Fibroblast of gingiva (primary cell): ENCODE measurements at places on chromosomes 16 and 17.
A peak's percentile ranks its signal among the peaks of the same experiment; 100 is the strongest.

- DNase-seq, result no peak
Measured at GRCh38 chr17:2423271-2423670, 22.4 kb upstream of the MNT start.

DNA sequence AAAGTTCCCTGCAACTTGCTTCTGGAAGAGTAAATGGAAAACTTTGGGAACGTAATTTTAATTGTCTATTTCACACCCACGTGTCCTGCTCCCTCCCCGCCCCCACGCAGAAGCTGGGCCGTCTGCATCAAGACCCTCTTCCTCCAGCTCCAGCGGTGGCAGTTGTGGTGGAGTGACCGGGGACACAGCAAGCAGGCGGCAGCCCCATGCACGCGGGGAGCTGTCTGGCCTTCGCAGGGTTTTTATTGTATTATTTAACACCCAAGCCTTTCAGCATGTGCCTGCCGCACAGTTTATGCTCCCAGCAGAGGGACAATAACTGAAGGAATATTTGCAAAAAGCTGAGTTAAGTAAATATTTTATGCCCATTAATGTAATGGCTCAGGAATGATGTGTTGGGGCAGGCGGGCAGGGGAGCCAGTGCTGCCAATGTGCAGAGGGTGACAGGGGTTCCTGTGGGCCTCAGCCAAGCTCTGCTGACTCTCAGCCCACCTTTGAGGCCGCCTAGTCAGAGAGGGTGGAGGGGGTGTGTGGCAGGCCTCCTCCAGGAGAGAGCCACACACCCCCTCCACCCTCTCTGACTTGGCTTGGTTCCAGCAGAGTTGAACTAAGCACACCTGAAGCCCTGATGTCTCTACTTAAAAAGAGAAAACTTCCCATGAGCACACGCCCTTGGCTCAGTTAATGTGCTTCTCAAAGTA is 32.4 kb upstream of the ENPP7 start:
- no peak for DNase-seq

- DNase-seq, result no peak
Measured at GRCh38 chr16:70730031-70730430, 44.2 kb upstream of the MTSS2 start.

GRCh38 chr17:8598913-8599312 is 31.6 kb downstream of the MYH10 start:
- no peak for DNase-seq

- DNase-seq, result no peak
Measured at GRCh38 chr17:31880311-31880710, 21.2 kb downstream of the UTP6 start.

DNA sequence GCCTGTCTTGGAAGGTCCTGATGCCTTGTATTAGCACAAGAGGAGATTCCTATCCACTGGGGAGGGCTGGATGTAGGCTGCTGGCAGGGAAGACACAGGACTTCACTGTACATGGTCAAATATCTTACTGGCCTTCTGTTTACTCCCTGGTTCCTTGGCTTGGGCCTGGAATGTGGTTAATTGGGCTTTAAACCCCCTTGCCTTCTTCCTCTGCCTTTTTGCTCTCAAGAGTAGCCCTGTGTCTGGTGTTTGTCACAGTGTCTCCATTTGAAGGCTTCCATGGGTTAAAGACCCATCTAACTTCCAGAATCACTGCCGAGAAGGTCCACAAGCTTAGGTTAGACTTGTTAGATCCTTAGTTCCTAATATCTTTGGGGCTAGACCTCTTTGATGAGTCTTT is 7.1 kb upstream of the CHCT1 start:
- DNase-seq, result no peak

GRCh38 chr17:81566461-81567126 is 14.4 kb upstream of the FAAP100 start:
- DNase-seq, result peak; percentile 86

DNA sequence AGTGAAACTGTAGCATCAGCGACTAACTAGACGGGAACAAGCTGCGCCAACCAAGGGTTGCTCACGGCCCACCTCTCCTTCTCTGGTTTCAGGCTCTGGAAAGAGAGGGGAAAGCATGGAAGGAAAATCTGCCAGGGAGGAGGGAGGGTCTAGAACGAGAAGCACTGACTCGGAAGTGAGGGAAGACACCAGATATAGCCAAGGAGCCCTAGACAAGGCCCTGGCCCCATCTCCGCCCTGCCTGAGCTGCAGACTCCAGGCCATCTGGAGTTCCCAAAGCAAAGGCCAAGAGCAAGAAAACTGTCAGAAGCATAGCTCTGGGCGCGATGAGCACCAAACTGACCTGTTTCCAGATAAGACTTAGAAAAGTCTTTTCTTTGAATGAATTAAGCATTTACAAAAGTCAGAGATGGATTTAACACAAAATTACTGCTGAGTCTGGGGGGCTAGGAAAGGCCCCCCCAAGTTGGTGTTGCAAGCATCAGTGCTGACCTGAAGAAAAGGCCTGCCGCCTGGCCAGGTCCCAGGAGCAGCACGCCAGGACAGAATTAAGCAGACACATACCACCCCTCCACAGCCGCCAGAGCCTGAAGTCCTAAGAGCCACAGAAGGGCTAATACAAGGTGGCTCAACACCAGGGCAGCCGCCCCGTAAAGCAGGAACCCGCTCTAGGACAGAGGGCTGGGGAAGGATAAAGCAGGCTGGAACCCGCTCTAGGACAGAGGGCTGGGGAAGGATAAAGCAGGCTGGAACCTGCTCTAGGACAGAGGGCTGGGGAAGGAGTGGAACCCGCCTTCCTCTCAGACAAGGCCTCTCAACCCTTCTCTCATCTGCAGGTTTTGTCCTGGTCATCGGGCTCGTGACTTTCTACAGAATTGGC is 20.7 kb downstream of the TMEM204 start:
- no peak for DNase-seq

- DNase-seq, result no peak
Measured at GRCh38 chr16:84973776-84974523, 37.4 kb downstream of the ZDHHC7 start.

- no peak for DNase-seq
Measured at GRCh38 chr16:51407199-51407598, 256.1 kb upstream of the SALL1 start.

DNA sequence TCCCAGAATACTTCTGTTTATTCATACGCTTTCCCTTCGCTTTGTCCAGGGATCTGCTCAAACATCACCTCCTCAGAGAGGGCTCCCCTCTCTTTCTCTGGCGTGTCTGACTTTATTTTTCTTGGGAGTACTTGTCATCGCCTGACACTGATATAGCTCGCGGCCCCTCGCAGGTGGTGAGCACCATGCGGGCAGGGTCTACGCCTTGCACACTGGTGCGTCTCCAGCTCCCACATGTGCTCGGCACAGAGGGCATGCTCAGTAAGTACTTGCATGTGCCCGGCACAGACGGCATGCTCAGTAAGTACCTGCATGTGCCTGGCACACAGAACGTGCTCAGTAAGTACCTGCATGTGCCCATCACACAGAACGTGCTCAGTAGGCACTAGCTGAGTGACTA is 57.5 kb downstream of the IRF8 start:
- no peak for DNase-seq

DNA sequence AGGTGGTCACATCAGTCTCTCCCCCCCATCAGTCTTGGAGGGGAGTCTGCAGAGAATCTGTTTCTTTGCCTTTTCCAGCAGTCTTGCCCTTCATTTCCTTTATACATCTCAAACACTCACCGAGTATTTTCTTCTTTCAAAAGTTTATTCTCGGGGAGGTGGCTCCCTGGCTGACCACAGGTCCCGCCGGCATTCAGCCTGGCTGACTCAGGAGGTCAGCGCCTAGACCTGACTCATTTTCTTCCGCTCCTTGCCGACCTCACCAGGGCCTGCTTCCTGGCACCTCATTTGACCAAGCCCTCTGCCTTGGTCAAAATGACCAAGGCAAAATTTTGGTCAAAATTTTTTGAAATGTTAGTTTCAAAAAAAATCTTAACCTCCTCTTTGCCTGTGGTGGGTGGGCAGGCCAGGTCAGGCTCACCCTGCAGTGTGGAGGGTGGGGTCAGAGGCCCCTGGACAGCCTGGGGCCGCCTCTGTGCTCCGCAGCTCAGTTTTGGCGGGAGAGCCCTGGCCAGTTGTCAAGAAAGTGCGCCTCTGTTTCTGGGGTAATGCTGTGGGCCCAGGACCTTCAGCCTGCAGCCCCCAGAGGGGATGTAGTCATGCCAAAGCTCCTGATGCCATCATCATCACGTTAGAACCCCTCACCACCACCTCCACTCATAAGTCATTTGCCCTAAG is 165.6 kb downstream of the SPECC1 start:
- DNase-seq, result no peak

DNA sequence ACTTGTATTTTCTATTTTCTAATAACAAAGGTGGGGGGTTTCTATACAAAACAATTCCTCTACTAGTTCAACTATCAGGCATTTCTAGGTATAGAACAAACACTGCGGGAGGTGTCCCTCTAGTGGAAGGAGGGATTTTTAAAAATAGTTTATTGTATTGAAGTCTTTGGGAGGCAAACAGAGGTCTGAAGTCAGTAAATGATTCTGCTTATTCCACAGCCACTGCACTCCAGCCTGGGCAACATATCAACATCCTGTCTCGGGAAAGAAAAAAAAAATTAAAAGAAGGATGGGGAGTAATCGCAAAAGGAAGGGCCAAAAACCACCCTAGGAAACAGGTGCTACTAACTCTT is 648 bp upstream of the ERCC4 start:
- peak; percentile 34 for DNase-seq

DNA sequence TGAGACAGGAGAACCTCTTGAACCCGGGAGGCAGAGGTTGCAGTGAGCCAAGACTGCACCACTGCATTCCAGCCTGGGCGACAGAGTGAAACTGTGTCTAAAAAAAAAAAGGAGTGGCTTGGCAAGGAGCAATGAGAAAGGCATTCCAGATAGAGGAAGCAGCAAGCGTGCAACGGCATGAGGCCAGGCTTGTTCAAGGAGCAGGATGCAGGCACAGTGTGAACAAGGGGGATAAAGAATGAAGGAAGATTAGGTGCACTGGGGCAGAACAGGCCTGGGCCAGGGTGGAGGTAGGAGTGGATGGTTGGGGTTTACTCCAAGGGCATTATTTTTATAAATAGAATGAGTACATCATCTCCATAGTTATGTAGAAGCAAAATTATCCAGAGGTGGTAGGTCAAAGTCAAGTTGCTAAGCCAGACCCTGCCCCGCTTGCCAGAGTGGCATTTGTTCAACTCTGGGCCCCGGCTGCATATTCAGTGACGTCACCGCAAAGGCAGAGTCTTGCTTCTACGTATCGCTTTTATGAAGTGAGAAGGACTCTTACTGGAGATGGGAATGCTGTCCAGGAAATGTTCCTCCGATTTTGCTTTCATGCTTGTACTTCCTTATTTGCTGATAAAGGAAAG is 100.2 kb downstream of the KATNIP start:
- DNase-seq, result no peak

GRCh38 chr17:39277110-39277509 is 51.4 kb upstream of the STAC2 start:
- DNase-seq, result no peak

DNA sequence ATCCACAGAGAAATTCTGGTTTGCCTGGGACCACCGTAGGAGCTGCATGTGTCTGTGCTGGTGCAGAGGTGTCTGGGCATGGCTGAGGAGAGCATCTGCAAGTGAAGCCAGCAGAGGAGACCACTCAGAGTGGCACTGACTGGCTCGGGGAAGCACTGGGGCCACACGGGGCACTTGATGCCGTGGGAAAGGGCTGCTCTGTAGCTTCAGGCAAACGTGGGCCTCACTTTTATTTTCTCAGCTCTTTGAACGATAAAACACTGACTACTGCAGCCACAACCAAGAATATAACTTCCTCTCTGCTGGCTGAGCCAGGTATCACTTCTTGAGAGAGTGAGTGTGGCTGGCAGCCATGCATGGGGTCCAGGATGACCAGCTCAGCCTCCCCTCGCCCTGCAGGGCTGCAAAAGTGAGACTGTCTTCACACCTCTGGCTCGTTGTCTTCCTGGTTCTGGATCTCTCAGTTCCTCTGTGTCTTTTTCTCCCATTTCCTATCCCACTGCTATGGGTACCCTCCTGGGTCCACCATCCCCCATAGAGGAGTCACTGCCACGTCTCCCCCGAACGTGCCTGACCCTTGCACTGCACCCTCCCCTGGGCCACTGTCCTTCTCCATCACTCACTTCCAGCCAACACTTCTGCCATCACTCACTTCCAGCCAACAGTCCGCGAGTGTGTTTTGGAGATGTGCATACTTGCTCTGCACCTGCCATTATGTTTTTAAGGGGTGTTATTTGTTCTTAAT is 201.4 kb upstream of the CHMP6 start:
- DNase-seq, result no peak

DNA sequence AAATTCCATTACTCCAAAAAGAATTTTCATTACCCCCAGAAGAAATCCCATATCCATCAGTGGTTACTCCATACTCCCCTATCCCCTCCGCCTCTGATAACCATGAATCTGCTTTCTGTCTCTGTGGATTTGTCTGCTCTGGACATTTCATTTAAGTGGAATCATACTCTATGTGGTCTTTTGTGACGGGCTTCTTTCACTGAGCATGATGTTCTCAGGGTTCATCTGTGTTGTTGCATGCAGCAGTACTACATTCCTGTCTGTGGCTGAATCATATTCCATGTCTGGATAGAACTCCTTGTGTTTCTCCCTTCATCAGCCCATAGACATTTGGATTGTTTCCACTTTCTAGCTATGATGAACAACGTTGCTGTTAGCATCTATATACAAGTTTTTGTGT is 59.5 kb upstream of the IRX3 start:
- DNase-seq, result no peak

DNA sequence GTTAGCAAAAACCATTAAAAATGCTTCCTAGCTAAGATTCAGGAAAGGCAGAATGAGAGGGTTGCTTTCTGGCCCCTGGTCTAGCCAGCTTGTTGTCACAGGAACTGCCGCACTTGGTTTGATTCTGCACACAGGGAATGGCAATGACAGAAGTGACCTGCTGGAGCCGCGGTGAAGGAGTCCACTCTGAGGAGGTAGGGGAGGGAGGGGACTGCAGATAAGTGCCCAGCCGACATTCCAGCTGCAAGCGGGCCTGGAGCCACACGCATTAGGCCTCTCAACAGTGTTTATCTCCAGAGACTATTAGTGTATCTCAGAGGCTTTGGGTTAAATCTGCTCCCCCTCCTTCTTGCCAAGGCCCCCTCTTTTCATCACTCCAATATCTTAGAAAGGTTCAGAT is 38.6 kb downstream of the CDRT15 start:
- DNase-seq, result no peak

DNA sequence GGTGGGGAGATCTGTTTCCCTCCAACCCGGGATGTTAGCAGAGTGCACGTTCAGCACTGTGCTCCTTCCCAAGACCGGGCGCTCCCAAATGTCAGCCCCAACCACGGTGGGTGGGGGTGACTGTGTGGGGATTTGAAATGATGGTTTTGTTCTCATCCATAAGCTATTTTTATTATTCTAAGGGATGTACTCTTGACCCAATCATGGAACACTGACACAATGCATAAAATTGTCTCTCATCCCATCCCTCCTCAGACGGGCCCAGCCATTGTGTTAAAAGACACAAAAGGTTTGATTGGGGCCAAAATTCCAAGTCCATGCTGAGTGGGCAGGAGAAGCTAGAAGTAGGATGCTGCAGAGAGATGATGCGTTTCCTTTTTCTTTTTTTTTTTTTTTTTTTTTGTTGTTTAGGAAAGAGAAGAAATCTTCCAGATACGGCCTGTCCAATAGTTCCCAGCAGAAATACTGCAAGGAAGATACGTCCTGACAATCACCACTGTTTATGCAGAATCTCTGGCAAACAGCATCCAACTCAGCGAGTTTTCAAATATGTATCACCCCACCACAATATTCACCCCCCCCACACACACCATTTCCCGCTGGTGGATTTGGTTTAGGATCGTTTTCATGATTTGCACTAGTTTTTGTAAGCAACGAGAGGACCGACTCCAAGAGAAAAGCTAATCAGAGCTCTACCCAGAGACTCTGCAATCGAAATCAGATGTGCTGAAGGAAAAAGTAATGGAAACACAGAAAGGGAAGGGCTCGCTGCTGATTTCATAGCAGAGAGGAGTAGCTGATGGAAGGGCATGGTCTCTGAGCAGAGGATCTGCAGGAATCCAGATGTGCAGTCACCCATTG is 163.5 kb upstream of the DYNLRB2 start:
- no peak for DNase-seq
